Renal pelvis (tissue), 12 donors: ENCODE measurements at places on chromosomes 3 and 15. TPM values are rescaled to one million over a fixed set of nuclear protein-coding genes. Genes with fewer than 3 reads are reported as not detected.

DNA sequence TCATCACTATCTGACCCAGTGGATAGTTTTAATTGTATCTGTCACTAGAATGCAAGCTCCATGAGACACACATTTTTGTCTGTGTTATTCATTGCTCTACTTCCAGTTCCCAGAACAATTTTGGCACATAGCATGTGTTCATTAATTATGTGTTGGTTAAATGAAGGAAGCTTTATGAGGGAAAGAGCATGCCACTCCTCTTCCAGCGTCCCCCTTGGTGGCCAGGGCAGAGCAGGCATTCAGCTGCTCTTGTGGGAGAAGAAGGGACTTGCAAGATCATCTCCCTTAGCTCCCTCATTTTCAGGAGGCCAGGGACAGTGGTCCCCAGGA, 489 bp upstream of the GALNT15 start:
- DNase-seq, result no peak

Gene SUSD5
- polyA plus RNA-seq, result 4.1 TPM

DNA sequence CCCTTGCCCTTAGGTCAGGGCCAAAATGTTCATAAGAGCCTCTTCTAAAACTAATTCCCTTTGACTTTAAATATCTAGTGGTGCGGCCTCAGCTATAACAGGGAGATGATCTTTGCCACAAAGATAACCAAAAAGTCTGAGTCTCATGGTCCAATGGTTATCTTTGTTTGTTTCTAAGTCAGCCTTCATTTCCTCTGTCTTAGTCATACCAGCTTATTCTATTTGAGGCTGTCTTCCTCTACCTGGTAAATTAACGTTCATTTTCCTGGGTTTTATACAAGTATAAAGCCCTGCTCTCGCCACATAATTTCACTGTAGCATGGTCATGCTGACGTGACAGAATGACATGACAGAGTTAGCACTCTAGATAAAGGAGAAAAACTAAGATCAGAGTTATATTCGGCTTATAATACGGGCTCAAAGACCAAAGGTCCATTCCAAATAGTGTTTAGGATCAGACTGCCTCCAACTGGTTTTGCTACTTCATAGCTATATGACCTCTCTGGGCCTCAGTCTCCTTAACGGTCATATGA, 18.4 kb downstream of the ZNF860 start:
- DNase-seq, result no peak

GRCh38 chr3:131630097-131630496, 127.3 kb upstream of the MRPL3 start:
- no peak for DNase-seq

Gene TRPM1
- polyA plus RNA-seq, result 0.21 TPM

DNA sequence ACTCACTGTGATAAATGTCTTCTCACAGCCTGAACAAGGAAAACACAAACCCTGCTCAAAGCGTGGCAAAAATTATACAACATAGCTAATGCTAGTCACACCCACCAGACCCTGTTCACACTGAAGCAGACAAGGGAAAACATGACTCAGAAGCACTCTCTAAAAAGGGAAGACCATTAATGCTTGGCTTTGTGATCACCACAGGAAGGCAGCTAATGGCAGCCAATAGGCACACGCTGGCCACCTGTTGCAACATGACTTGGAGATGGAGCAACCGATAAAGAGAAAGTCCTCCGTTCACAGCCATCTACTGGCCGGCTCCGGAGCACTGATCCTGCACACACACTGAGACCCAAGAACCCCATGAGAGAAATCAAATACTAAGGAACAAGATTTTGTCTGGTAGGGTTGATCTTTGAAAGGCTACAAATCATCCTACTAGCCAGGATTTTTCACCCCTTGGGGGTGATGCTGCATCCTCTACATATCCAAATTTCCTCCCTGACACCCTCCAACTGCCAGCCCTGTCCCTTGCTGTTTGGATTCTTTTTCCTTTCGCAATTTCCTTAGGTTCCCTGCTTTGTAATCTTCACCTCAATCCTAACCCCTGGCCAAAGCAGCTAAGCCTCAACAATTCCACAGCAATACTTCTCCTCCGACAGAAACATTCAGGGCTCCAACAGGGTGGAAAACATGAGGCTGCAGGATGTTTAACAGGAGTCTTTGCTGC, 3.2 kb downstream of the ZXDC start:
- no peak for DNase-seq

GRCh38 chr3:171695426-171695825, 114.9 kb downstream of the PLD1 start:
- no peak for DNase-seq

Gene EBLN2
- polyA plus RNA-seq, result 8.1 TPM

Gene LMAN1L
- not detected for polyA plus RNA-seq

DNA sequence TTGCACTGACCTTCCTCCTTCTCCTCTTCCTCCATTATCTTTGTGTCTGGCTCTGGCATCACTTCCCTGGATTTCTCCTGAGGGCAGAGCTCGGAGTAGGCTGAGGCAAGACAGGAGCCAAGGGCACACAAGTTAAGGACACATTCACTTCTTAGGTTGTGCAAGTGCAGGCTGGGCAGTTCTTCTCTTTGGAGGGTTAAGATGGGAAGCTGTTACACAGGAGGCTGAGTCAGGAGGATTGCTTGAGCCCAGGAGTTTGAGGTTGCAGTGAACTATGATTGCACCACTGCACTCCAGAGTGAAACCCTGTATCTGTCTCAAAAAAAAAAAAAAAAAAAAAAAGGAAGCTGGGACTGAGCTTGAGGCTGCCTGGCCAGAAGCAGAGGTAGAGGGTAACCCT, 176.2 kb upstream of the ANKRD28 start:
- DNase-seq, result no peak

Gene HCN4
- polyA plus RNA-seq, result 1.3 TPM

GRCh38 chr3:180932819-180933218, 20.3 kb downstream of the FXR1 start:
- no peak for DNase-seq

GRCh38 chr15:92164327-92165000, 229.2 kb upstream of the ST8SIA2 start:
- DNase-seq, result peak; percentile 40

- no peak for DNase-seq
Measured at GRCh38 chr3:71718072-71718471, 7.1 kb downstream of the EIF4E3 start.

Gene PLSCR5
- polyA plus RNA-seq, result not detected

- peak; percentile 82 for DNase-seq
Measured at GRCh38 chr3:124565013-124565412, 165.2 kb upstream of the UMPS start.
